ENCODE measurements at places on chromosomes 12 and 14.

GRCh38 chr12:123118497-123118896 lies 32.4 kb downstream of the PITPNM2 start:
- DNase-seq, result peak; percentile 18

DNA sequence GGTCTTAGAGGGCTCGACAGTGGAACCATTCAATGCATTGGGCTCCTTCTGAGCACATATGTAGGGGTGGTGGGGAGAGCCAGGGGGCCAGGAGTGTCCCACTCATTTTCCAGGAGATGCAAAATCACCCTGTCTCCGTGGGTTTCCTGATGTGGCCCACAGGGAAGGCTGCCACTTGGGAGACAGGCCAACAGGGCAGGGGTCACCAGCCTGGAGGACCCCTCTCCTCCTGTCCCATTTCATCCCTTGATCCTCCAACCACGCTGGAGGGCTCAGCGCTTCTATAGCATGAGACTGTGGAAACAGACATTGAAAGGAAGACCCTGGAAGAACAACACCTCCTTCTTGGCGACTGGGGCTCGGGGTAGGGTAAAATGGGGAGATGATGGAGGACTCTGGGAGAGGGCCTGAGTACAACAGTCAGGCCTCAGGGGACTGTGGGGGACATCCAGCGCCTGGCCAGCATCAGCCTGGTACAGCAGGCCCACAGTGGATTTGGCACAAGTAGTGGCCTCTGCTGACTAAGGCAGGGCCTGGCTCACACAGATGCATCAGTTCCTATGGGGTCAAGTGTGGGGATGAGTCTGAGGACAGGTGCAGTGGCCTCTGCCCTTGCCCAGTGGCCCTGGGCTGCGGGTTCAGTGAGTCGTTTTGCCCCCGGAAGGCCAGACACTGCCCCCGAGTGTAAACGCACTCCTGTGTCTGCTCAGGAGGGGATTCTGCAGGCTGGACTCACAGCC lies 68.0 kb downstream of the PRIMA1 start:
- no peak for DNase-seq

DNA sequence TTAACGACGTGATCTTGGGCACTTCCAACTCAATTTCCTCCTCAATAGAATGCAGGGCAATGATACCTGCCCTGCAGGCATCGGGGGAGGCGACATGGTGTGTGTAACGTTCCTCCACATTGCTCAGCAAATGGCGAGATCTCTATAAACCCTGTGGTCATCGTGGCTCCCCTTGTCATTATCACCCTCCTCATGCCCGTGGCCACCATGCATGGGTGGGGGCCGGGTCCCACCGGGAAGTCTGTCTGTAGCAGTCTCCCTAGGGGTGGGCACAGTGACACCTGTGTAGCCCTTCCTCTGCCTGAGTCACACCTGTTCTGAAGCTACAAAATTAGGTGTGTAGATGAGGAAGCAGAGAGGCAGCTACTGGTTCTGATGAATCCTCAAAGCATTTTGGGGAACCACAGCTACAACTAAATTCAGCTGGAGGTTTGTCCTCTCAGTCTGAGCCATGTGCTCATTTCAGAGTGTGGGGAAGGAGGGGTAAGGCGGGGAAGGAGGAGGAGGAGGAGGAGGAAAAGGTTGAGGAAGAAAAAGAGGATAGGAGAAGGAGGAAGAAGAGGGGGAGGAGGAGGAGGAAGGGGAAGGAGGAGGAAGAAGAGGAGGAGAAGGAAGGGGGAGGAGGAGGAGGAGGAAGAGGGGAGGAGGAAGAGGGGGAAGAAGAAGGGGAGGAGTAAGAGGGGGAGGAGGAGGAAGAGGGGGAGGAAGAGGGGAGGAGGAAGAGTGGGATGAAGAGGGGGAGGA lies 11.0 kb upstream of the CACNA2D4 start:
- no peak for DNase-seq

- no peak for DNase-seq
These were observed 5.5 kb upstream of the TMEM132D start for GRCh38 chr12:129909051-129910020.

DNA sequence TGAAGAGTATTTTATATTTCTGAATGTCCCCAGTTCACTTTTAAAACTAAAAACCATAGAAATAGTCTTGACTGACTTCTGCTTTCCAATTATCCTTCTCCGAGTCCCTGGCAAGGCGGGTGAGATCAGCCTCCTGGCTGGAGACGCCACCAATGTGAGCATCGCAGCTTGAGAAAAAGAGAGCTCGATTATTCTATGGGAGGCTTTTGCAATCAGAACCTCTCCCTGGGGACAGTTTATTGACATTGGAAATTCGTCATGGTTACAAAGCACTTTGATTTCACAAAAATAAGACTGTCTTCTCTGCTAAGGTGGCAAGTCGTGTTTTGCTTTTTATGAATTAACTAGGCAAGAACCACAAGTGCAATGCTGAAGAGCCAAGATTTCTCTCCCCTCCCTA lies 23.6 kb upstream of the GPHB5 start:
- no peak for DNase-seq

DNA sequence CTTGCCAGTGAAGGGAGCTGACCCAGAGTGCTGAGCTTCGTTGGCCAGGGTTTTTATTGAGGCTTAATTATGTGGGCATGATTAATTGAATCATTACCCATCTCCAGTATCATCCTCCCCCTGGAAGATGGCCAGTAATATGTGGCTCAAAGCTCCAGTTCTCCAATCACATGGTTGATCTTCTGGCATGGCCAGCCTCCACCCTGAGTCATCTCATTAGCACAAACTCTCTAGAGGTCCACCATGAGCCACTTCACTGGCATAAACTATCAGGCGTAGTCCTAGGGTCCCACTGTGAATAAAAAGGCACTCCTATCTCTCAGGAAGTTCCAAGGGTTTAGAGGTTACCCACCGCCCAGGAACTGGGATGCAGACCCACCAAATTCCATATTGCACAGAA lies 135.0 kb downstream of the ANO6 start:
- no peak for DNase-seq

DNA sequence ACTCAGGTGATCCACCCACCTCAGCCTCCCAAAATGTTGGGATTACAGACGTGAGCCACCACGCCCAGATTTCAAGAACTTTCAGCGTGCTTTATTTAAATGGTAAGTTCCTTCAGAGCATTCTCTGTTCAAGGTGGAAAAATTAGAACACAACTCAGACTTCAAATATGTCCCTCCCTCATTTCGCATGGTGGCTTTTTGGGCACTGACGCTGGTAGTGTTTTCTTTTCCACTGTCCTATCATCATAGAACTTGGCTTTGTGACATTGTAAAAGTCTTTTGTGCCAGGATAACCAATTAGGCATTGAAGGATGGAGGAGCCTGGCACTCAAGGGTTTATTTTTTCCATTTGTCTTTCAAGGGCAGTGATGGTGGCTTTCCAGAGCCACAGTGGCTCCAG lies 190.8 kb downstream of the NUAK1 start:
- DNase-seq, result no peak

- DNase-seq, result no peak
These were observed 100.6 kb downstream of the TNFAIP2 start for GRCh38 chr14:103223818-103224352.

GRCh38 chr14:106586098-106586704 lies 1059.8 kb downstream of the TMEM121 start:
- DNase-seq, result no peak

- DNase-seq, result no peak
These were observed 129.2 kb upstream of the EEA1 start for GRCh38 chr12:93058280-93058679.

DNA sequence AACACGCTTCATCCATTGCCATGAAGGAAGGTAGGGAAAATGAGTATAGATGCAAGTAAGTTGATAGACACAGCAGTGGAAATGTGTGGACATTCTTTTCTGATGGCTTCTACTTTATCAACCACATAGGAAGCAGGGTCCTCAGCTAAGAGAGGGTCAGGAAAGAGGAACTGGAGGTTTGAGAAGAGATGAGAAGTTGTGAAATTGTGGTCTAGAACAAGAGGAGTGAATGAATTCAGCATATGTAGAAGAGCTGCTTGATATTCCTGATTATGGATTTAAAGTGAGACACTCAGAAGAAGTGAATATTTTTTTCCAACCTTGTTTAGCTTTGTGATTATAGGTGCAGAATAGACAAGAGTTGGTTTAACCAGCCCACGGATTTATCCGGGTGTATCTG lies 128.5 kb downstream of the SLC15A5 start:
- DNase-seq, result no peak

DNA sequence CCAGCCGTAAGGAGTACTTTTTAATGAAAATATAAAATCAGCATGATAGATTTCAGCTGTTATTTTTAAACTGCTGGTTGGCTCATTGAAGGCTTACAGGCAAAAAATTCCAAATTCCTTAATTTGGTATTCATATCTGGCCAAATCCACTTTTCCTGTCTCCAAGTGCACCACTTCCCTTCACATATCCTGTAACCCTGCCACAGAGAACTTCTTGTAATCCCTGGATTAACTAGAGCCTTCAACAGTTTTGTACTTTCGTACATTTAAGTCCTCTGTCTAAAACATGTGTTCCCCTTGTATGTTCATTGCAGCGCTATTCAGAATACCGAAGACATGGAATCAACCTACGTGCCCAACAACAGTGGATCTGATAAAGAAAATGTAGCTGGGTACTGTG lies 9.6 kb downstream of the PUS7L start:
- no peak for DNase-seq

- DNase-seq, result no peak
These were observed 131.9 kb downstream of the EXOC5 start for GRCh38 chr14:57136669-57137328.

- peak; percentile 24 for DNase-seq
These were observed 58.7 kb downstream of the TBK1 start for GRCh38 chr12:64510667-64511066.

DNA sequence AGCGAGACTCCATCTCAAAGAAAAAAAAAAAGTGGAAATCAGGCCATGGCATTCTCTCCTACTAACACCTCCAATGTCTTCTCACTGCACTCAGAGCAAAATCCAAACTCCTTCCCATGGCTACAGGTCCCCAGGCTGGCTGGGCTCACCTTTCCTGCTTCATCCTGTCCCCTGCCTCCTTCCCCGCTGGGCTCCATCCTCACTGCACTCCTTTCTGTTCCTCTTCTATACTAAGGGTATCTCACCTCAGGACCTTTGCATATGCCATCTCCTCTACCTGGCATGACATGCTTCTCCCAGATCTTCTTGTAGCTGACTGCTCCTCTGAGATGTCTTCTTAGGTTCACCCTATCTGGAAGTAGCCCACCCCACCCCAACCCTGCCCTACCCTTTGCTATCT lies 111.1 kb downstream of the DPF3 start:
- no peak for DNase-seq

- no peak for DNase-seq
These were observed 157.4 kb upstream of the CNTN1 start for GRCh38 chr12:40534828-40535227.

- no peak for DNase-seq
These were observed 7.1 kb upstream of the ZDHHC22 start for GRCh38 chr14:77148510-77149231.

DNA sequence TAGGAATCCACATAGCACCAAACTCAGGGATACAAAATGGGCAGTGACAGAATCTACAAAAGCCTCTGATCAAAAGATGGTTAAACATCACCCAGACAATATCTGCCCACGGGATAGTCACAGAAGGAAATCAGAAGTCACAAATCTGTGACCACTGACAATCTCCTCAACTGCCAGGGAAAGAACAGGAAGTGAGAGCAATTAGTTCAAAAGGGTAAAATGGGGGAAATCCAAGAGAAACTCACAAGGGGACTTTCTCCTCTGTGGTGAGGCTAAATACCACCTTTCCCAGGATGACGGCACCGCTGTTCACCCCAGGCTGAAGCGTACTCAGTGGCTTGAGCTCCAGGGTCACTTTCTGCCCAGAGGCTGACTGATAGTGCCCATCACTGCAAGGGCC lies 10.7 kb downstream of the TTC5 start:
- DNase-seq, result no peak

DNA sequence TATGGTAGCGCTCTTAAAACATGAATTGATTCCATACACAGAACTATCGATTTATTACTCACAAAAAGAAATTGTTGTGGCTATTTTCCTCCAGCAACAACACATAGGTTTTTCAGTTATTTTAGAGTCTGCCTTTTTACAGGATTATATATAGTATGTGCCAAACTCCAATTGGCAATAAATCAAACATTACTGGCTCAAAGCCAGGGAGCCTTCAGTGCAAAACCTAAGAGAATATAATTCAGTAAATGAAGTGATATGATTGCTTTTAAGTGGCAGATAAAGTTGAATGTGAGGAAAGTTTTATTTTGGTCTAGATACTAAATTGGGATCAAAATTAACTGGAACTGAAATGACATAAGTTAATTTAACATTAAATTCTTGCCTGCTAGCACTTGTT lies 234.8 kb downstream of the PIK3C2G start:
- DNase-seq, result peak; percentile 11

- no peak for DNase-seq
These were observed 500.5 kb downstream of the NAV3 start for GRCh38 chr12:78331181-78331580.

GRCh38 chr12:94098466-94098865 lies 49.9 kb upstream of the PLXNC1 start:
- DNase-seq, result peak; percentile 94

DNA sequence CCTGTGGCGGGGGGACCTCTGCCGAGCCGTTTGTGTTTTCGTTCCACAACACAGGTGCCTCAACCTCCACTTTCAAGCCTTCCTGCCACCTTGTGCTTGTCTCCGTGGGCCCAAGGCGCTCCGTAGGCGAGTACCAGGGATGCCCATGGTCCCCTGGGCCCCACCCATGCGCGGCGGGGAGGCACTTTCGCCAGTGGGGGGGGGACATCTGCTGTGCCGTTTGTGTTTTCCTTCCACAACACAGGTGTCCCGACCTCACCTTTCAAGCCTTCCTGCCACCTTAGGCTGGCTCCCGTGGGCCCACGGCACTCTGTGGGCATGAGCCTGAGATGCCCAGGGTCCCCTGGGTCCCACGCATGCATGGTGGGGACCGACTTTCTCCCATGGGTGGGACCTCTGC lies 335.9 kb downstream of the ALG10 start:
- DNase-seq, result no peak

- no peak for DNase-seq
These were observed 5.7 kb downstream of the BEGAIN start for GRCh38 chr14:100581228-100582145.

DNA sequence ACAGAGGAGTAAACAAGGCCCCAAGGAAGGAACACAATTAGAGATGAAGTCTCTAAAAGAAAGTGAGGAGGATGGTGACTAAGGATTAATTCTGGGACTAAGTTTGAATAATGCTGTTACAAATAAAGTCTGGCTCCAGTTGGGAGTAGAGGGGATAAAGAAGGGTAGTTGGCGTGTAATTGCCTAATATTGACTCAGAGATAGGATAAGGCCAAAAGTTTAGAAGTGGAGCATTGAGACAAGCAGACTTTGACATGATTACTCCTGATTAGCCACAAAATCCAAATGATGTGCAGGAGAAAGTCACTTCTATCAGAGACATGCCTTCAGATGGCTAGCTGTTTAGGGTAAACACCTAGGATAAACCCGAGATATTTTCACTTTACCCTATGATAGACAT lies 108.4 kb downstream of the PLCZ1 start:
- DNase-seq, result no peak

- DNase-seq, result no peak
These were observed 76.1 kb upstream of the TMEM263 start for GRCh38 chr12:106879612-106880011.

GRCh38 chr14:45238988-45239387 lies 14.0 kb downstream of the MIS18BP1 start:
- no peak for DNase-seq

Data from fibroblast of upper back skin (primary cell).